ENCODE measurements at places on chromosomes 11 and 22. TPM values are rescaled to one million over a fixed set of nuclear protein-coding genes. Genes with fewer than 3 reads are reported as not detected.

DNA sequence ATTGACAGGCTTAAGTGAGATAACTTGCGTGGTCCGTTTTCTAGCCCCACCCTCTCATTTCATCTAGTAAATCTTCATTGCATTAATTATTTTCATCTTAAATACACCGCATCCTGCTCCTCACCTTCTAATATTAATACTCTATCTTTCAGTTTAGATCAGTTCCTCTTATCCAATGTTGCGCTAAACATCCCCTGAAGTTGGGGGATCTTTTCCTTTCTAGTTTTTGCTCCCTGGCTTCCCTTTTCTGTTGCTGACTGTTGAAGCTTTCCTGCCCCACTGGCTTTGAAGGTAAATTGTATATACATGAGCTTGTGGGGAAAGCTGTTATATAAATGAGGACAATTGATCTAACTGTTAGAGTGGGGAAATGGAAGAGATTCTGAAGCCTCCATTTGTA lies 7.2 kb downstream of the CAT start:
- no peak for DNase-seq

- no peak for DNase-seq
Measured at GRCh38 chr11:75815345-75816168, 547 bp downstream of the UVRAG start.

The INS gene
- total RNA-seq = not detected

The USP2 gene
- total RNA-seq = 4.8 TPM

GRCh38 chr22:27084130-27084529 lies 426.7 kb downstream of the MIAT start:
- no peak for DNase-seq

GRCh38 chr22:31496735-31497146 lies 405 bp downstream of the SFI1 start:
- DNase-seq = no peak

The OR52N4 gene
- total RNA-seq = 0.75 TPM

DNA sequence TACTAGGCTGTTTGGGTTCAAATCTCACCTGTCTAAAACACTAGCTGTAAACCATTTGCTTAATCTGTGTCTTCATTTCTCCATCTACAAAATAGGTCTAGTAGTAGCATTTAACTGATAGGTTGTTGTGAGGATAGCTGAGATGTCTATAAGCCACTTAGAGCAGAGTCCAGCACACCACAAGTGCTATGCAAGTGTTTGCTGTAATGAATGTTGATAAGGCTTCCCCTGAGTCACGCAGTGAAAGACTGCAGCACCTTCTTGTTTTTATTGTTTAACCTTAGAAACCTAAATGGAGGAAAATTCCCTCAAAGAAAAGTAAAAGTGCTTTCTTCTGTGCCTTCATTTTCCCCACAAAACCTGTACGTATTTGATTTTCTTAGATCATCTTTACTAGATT lies 23.1 kb upstream of the LDHA start:
- no peak for DNase-seq

DNA sequence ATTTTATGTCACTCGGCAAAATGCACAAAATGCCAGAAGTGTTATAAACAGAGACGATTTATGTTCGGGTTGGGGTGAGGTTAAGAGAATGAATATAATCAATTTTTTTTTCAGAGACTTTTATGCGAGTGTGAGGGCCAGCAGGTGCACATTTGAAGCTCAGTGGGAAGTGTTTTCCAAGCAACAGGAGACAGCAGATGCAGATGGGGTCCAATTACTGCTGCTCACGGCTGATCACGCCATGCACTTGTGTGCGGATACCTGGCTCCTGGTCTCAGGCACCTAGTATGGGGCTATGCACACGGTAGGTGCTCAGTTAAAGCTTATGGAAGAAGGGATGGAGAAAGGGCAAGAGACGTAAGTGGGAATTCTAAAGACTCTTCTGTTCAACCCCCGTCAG lies 249.1 kb downstream of the MIAT start:
- no peak for DNase-seq

DNA sequence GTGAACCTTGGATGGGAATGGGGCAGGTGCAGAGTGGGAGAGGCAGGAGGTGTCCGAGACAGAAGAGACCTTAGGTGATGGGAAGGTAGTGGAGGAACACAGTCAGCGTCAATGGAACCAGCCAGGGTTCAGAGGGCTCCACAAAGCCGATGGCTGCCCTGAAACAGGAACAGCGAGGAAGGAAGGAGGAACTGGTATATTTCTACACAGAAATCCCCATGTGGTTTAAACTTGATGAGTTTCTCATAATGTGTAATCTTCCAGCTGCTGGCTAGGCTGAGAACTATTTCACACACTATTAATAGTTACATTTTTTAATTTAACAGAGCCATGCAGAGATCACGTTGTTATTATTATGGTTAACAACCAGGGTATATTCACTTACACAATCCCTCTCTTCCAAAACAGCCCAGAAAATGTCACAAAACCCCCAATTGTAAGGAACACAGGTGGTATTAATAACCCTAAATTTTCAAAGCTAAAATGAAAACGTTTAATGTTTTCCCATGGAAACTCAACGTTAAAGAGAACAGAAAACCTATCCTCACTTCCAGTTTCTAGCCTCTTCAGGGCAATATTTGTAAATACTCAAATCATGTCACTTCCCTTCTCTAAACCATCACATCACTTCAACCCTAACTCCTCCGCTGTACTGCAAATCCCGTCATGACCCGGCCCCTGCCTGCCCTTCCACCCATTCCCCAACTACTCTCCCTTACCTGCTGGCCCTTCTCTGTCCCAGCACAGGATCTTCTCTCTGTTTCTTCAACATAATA lies 74.5 kb upstream of the ARFGAP3 start:
- no peak for DNase-seq

The MS4A6E gene
- total RNA-seq = not detected

The SCN3B gene
- 2.1 TPM for total RNA-seq

DNA sequence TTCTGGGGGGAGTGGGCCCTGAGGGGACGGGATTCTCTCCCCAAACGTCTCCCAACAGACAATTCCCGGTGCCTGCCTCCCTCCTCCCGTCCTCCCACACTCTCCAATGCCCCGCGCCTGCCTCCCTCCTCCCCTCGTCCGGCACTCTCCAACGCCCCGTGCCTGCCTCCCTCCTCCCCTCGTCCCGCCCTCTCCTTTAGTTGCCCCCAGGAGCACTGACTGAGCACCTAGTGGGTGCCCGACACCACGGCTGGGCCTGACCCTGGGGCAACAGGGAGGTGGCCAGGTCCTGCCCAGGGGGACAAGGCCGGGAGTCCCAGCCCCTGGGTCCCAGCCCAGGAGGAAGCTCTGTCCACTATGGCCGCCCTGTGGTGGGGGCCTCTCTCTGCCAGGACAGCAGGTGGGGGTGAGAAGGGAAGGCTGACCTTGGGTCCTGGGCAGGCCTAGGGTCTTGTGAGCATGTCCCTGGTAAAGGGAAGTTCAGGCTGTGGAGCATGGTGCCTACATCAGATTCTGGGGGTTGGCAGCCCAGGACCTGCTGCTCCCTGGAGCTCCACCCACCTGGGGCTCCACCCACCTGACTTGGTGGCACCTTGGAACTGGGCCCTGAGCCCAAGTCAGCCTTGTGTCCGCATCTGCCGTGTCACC lies 942.3 kb downstream of the BRD1 start:
- DNase-seq = peak; percentile 38

GRCh38 chr11:70193411-70194292 lies 9.4 kb upstream of the FADD start:
- no peak for DNase-seq

DNA sequence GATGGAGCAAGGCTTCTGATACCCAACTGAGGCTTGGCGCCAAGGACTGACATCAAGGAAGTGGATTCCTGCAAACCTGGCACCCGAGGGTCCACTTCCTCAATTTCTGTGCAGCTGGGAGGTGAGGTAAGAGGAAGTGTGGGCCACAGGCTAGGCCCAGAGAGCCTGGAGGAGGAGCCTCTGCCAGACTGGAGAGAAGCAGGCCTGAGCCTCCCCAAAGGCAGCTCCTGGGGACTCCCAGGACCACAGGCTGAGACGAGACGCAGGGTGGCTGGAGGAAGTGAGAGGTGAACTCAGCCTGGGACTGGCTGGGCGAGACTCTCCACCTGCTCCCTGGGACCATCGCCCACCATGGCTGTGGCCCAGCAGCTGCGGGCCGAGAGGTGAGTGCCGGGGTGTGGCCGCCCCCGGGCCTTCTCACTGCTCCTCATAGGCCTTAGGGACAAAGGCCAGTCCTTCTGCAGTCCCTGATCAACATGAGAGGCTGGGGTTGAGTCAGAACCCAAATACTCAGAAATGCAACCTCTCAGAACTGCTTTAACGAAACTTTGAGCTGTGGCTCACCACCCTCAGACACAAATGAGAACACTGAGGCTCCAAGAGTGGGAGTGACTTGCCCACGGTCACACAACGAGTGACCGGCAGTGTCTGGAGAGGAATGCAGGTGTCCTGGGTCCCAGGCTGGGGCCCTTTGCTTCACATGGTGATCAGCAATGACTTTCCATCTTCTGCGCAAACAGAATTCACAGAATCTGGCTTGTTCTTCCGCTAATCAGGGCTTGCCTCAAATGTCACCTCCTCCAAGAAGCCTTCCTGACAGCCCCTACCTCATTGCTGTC lies at the start of gene NCF4:
NCF4 (plus strand) TSS at position 186 of the 839 bp plus-strand sequence; CDS start at position 352, 166 bp downstream.
- peak; percentile 82 for DNase-seq

DNA sequence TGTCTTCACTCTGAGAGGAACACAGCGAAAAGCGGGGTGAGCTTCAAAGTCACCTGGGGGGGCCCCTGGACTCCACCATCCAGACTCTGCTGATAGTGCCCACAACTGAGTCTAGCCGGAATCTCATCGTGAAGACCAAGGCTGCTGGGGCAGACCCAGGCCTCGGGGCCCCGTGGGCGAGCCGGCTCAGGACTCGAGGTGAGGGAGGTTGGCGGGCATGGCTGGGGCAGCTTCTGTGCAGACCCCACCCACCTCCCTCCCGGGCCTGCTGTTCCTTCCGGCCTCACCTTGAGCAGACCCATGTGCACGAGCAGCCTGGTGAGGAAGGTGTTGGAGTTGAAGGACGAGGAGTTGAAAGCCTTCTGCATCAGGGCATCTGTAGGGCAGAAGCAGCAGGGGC lies 8.7 kb upstream of the CHADL start:
- no peak for DNase-seq

- DNase-seq = no peak
Measured at GRCh38 chr11:23490557-23491235, 630.4 kb upstream of the CCDC179 start.

The ASPHD2 gene
- total RNA-seq = 1.4 TPM

DNA sequence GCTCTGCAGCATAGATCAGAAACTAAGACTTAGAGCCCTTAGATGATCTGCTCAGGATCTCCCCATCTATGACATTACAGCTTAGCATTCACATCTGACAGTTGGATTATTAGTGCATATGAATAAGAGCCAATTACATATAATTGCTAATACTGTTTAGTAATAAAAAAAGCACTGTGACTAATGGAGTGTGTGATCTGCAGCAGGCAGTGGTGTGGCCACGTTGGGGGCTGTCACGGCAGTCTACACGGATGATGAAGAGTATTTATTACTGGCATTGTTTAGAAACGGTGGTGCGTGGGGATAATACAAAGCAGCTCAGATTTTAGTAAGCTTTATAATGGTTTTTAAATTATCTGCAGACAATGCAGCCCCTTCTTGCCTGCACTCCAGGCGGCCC lies 93.5 kb upstream of the TIMP3 start:
- no peak for DNase-seq

- no peak for DNase-seq
Measured at GRCh38 chr11:100878474-100878873, 191.4 kb downstream of the ARHGAP42 start.

DNA sequence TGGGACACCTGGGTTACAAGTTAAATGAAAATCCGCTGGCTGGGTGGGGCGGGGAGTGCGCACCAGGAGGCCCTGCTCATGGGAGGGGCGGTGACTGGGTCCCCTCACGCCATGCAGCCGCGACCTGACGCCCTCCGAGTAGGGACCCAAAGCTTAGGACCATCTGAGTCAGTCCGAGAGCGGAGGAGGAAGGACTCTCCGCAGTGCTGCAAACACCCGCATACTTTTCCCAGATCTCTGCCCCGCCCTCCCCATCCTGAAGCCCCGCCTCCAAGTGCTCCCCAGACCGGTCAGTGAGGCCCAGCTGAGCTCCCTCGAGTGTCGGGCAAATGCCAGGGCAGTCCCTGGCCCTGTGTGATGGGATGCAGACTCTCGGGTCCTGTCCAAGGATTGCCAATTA lies 6.6 kb upstream of the FLI1 start:
- no peak for DNase-seq

- no peak for DNase-seq
Measured at GRCh38 chr22:50691521-50691920, 18.9 kb downstream of the SHANK3 start.

DNA sequence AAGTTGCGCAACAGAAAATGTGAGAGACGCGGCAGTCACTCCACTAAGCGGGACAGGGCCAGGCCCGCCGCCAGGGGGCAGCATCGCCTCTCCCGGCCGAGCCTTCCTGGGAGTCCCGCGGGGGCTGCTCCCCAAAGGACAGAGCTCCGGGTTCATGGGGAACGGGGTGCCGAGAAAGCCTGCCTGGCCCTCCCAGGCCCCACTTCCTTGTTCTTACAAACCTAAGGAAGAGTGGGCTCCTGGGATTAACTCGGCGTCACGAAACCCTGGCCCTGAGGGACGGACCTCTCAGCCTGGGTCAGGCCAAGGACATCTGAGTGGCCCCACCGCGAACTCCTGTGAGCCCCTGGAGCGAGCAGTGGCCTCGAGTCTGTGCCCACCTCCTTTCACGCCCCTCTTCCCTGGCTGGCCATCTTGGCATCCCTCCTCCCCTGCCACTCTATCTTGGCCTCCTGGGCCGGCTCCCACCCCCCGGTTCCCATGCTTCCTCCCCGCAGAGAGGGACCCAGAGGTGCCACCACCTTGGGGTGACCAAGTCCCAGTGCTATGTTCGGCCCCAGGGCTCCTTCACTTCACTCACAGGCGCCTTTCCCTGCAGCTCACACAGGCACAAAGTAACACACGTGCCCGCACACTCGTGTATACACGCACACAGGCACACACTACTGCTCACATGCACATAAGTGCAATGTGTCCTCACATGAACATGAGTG lies 99.9 kb upstream of the FGF3 start:
- DNase-seq = peak; percentile 81

DNA sequence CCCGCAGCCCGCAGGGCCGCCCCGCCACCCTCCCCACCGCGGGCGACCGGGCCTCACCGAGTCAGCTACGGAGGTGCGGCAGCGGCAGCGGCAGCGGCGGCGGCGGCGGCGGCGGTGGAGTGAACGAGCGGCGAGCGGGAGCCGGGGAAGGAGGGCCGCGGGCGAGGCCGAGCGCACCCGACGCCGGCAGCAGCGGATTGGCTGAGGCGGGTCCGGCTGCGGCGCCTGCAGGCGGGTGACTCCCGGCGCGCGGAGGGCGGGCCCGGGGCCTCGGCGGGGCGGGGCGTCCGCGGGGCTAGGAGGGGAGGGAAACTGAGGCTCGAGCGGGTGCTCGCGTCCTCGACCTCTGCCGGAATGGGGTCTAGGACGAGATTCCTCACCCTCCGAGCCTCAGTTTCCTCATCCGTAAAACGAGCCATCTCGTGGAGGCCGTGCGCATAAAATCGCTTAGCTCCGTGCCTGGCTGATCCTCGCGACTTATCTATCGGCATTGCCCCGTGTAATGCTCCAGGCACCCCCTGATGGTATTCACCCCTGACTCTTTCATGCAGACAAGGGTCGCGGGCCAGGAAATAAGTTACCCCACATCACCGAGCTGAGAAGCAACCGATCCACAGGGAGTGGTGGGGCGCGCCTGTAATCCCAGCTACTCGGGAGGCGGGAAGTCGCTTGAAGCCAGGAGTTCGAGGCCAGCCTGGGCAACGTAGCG lies at the start of gene CPT1A:
CPT1A (minus strand) TSS at position 199 of the 709 bp plus-strand sequence. CDS start 26,442 bp downstream, outside the sequence.
- peak; percentile 76 for DNase-seq

Measured in ureter (tissue), 1 donor.